ENCODE measurements at places on chromosomes 7 and 10.

DNA sequence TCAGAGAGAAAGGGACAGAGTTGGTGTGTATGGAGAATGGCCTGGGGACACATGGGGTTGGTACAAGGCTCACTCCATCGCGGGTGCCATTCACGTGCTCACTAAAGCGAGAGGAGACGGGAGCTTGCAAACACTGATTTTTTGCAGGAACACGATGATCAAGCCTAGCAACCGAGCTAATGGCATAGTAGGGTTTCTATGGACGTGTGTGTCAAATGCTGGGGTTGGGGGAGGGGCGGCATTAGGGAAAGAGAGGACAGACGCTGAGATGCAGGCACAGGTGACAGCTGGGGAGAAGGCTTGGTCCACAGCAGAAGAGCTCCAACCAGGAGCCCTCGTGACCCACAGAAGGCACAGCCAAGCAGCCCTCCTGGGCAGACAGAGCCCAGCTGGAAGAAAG, 33.9 kb downstream of the RCC1L start:
- H3K27me3 ChIP-seq: no peaks in the 10 kb centered on the region
- H3K36me3 ChIP-seq: peaks cover 10% of the 10 kb centered on the region
- no peak overlapping the region for H3K27ac ChIP-seq
- H3K4me1 ChIP-seq: no peaks in the 10 kb centered on the region

- no peak overlapping the region for H3K4me3 ChIP-seq
- no peaks in the 10 kb centered on the region for H3K4me1 ChIP-seq
- no peak overlapping the region for H3K27ac ChIP-seq
- H3K36me3 ChIP-seq: no peaks in the 10 kb centered on the region
- DNase-seq: no peak
Measured at GRCh38 chr10:106802949-106803348, 361.6 kb downstream of the SORCS1 start.

DNA sequence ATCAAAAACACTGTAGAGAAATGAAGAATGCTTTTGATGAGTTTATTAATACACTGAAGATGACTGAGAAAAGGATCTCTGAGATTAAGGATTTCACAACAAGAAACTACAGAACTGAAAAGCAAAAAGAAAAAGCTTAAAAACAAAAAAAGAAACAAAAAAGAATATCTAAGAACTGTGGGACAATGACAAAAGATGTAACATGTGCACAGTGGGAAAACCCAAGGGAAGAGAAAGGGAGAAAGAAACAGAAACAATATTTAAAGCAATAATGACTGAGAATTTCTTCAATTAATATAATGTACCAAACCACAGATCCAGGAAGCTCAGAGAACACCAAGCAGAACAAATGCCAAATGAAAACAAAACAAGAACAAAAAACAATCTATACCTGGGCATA, 42.2 kb downstream of the TFEC start:
- no peaks in the 10 kb centered on the region for H3K27me3 ChIP-seq
- DNase-seq: no peak
- no peaks in the 10 kb centered on the region for H3K36me3 ChIP-seq
- H3K4me3 ChIP-seq: no peak overlapping the region
- H3K27ac ChIP-seq: no peak overlapping the region

GRCh38 chr10:89916468-89917215, 215.3 kb downstream of the KIF20B start:
- H3K4me1 ChIP-seq: no peaks in the 10 kb centered on the region
- H3K27me3 ChIP-seq: no peaks in the 10 kb centered on the region

- no peak for DNase-seq
- H3K4me3 ChIP-seq: no peak overlapping the region
- no peaks in the 10 kb centered on the region for H3K36me3 ChIP-seq
- H3K27ac ChIP-seq: no peak overlapping the region
Measured at GRCh38 chr7:144038887-144039286, 9.9 kb upstream of the OR2A5 start.

- peaks cover 7% of the 10 kb centered on the region for H3K36me3 ChIP-seq
- no peak for DNase-seq
- H3K4me3 ChIP-seq: peak overlapping the region; percentile 4
- no peaks in the 10 kb centered on the region for H3K27me3 ChIP-seq
- peaks cover 7% of the 10 kb centered on the region for H3K4me1 ChIP-seq
- H3K27ac ChIP-seq: peak overlapping the region; percentile 59
Measured at GRCh38 chr10:297567-297966, 162.3 kb downstream of the ZMYND11 start.

DNA sequence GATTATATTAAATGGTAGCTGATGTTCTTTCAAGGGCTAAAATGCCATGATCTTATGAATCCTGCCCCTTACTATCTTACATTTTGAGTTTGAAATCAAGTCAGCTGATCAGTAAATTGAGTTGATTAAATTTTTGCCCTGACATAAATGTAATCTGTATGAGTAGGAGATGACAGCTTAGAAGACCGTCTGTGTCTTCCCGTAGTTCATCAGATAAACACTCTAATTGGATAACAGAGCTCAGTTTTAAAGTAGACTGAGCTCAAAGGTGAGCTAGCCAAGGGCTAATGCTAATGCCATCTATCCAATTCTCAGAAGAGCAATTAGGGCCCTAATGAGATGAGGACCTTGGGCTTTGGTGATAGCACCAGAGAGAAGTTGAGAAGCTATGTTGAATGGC, 82.9 kb downstream of the LRRC4 start:
- DNase-seq: no peak
- no peaks in the 10 kb centered on the region for H3K4me1 ChIP-seq
- no peaks in the 10 kb centered on the region for H3K27me3 ChIP-seq
- H3K27ac ChIP-seq: no peak overlapping the region
- no peak overlapping the region for H3K4me3 ChIP-seq
- H3K36me3 ChIP-seq: no peaks in the 10 kb centered on the region

DNA sequence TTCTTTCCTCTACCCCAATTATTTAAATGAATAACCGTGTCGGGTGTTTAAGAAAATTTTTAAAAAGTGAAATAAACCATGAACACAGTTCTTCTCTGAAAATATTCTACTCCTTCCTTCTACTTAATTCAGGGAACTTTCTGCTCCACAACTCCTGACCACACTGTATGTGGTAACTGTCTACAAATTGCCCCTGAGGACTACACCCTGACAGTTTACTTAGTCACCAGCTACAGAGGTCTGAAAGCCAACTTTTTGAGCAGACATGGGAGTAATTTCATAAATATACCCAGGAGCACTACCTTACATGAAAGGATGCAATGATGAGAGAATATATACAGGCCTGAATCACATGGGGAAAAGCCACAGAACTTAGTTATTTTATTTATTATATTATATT, 523.2 kb upstream of the SORCS1 start:
- no peaks in the 10 kb centered on the region for H3K36me3 ChIP-seq
- no peaks in the 10 kb centered on the region for H3K27me3 ChIP-seq
- no peak for DNase-seq

All from thoracic aorta (tissue), 2 donors.